ENCODE measurements at places on chromosomes 1 and 21. TPM values are rescaled to one million over a fixed set of nuclear protein-coding genes. Genes with fewer than 3 reads are reported as not detected.

DNA sequence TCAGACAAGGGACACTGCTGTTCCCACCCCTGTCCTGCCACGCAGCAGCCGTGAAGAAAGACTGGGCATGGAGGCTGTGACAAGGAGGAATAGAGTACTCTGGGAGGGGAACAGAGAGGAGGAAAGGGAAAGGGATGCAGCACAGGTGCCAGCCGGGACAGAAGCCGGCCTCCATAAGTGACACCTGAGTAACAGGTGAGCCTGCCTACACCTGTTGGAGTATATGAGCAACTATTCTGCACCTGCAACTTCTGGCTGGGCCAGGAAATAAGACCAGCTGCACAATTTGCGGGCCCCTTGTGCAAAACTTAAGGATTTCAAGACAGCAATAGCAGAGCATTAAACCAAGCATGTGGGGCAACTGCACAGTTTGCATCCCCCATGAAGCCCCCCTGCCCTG, 72.5 kb upstream of the GOLT1A start:
- DNase-seq, result no peak

- no peak for DNase-seq
Observed at GRCh38 chr1:241600496-241600901, 39.7 kb downstream of the CHML start.

GRCh38 chr1:1462318-1462966, 9.1 kb upstream of the ATAD3B start:
- no peak for DNase-seq

NOS1AP gene
- 4.1 TPM for total RNA-seq

UMODL1 gene
- not detected for total RNA-seq

APH1A gene
- 76.7 TPM for total RNA-seq
